Esophagus muscularis mucosa (tissue), 4 donors: ENCODE measurements at places on chromosomes 1 and 21. TPM values are rescaled to one million over a fixed set of nuclear protein-coding genes. Genes with fewer than 3 reads are reported as not detected.

The KRTAP19-2 gene
- not detected for total RNA-seq

DNA sequence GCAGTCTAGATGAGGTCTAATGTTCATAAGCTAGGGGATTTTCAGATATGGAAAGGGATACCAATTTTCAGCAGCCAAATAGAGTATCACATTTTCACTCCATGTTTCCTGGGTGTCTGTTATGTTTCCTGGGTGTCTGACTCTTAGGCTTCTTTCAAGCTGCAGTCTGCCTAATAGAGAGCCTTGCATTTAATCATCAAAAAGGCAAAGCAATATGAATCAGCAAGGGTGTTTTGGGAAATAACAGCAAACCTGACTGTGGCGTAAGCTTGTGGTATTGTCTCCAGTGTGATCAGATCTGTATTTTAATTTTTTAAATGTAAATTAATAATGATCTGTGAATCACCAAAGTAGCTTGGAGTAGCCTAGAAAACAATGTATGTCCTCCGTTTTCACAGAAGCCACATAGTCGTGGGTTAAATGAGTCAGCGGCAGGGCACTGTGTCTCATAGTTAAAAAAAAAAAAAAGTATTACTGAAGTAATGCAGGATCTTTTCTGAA lies 10.4 kb downstream of the LGALS8 start:
- no peaks in the 10 kb centered on the region for H3K27me3 ChIP-seq
- no peak overlapping the region for H3K4me3 ChIP-seq
- no peaks in the 10 kb centered on the region for H3K36me3 ChIP-seq
- no peak for DNase-seq
- H3K4me1 ChIP-seq: peaks cover 10% of the 10 kb centered on the region

GRCh38 chr21:19785941-19786340 lies 1212.3 kb upstream of the NCAM2 start:
- no peak overlapping the region for H3K4me3 ChIP-seq
- no peak overlapping the region for H3K27ac ChIP-seq
- H3K27me3 ChIP-seq: no peaks in the 10 kb centered on the region
- no peak for DNase-seq

DNA sequence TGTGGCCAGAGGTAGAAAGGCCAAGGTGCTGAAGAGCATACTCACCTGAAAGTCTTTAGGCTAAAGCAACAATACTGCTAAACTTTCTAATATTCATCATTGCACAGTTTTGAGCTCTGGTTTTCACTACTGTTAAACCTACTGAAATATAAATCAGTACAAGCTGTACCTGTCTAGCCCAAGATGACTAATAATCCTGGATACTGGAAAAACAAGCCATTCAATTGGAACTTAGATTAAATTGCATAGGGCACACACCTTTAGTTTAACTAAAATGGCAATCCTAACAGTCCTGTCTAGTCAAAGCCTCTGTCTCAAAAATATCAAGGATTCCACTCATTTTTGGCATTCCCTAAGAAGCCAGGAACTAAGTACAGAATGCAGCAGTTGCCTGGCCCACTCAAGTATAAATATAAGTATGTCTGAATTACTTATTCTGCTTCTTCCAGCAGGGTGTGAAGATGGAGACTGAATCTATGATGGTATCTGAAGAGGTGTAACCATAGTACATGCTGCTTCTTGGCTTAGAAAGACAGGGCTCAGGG lies 3.1 kb downstream of the CHML start:
- DNase-seq: no peak
- H3K36me3 ChIP-seq: no peaks in the 10 kb centered on the region
- H3K4me3 ChIP-seq: no peak overlapping the region
- H3K27me3 ChIP-seq: no peaks in the 10 kb centered on the region
- no peak overlapping the region for H3K27ac ChIP-seq
- peaks cover 37% of the 10 kb centered on the region for H3K4me1 ChIP-seq

- H3K36me3 ChIP-seq: no peaks in the 10 kb centered on the region
- H3K4me1 ChIP-seq: no peaks in the 10 kb centered on the region
- DNase-seq: no peak
- no peak overlapping the region for H3K4me3 ChIP-seq
- no peaks in the 10 kb centered on the region for H3K27me3 ChIP-seq
Observed at GRCh38 chr1:210049616-210050015, 111.6 kb downstream of the SYT14 start.

GRCh38 chr1:218983433-218983832 lies 190.2 kb upstream of the LYPLAL1 start:
- H3K27me3 ChIP-seq: no peaks in the 10 kb centered on the region
- H3K36me3 ChIP-seq: no peaks in the 10 kb centered on the region
- no peak overlapping the region for H3K27ac ChIP-seq
- H3K4me1 ChIP-seq: no peaks in the 10 kb centered on the region
- no peak for DNase-seq

GRCh38 chr1:37945743-37946702 lies 830 bp downstream of the INPP5B start:
- H3K4me1 ChIP-seq: peaks cover 23% of the 10 kb centered on the region
- H3K4me3 ChIP-seq: peak overlapping the region; percentile 72
- no peaks in the 10 kb centered on the region for H3K27me3 ChIP-seq
- H3K36me3 ChIP-seq: peaks cover 36% of the 10 kb centered on the region
- H3K27ac ChIP-seq: peak overlapping the region; percentile 87
- DNase-seq: no peak

DNA sequence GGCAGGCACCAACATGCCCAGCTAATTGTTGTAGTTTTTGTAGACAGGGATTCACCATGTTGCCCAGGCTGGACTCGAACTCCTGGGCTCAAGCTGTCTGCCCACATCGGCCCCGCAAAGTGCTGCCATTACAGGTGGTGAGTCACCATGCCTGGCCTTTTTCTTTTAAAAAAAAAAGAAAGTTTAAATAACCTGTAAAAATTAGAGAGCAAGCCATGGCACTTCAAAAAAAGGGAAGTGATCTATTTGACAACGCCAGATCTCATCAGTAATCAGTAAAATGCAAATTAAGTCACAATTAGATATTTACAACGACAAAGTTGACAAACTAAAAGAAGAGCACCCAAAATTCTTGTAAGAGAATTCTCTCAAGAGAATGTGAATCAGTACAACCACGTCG lies 2.9 kb upstream of the RBBP5 start:
- H3K4me1 ChIP-seq: peaks cover 24% of the 10 kb centered on the region
- no peak overlapping the region for H3K27ac ChIP-seq
- DNase-seq: no peak
- H3K4me3 ChIP-seq: no peak overlapping the region
- H3K36me3 ChIP-seq: no peaks in the 10 kb centered on the region
- no peaks in the 10 kb centered on the region for H3K27me3 ChIP-seq

GRCh38 chr1:25030674-25031589 lies 100.9 kb upstream of the RUNX3 start:
- H3K36me3 ChIP-seq: no peaks in the 10 kb centered on the region
- no peak overlapping the region for H3K27ac ChIP-seq
- H3K27me3 ChIP-seq: no peaks in the 10 kb centered on the region
- peaks cover 11% of the 10 kb centered on the region for H3K4me1 ChIP-seq
- no peak overlapping the region for H3K4me3 ChIP-seq
- DNase-seq: no peak

The SLC16A4 gene
- 5.8 TPM for total RNA-seq

DNA sequence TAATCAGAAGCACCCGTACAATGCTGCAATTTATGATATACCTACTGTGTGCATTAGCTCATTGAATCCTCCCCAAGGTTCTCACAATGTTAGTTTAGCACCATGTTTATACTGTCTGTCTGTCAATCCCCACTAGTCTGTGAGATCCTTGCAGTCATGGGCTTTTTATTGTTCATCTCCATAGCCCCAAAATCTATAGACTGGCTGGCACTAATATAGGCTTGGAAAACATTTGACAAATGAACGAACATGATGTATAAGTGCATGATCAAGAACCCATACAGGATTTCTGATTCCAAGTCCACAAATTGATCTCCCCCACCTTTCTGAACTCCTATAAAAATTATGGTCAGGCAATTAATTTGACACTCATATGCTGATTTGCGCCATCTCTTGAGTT lies 290.0 kb downstream of the OMA1 start:
- DNase-seq: no peak
- H3K36me3 ChIP-seq: no peaks in the 10 kb centered on the region
- no peak overlapping the region for H3K27ac ChIP-seq
- no peaks in the 10 kb centered on the region for H3K4me1 ChIP-seq
- no peak overlapping the region for H3K4me3 ChIP-seq

GRCh38 chr1:94721240-94721639 lies 98.9 kb upstream of the SLC44A3 start:
- no peak for DNase-seq
- no peak overlapping the region for H3K4me3 ChIP-seq
- no peaks in the 10 kb centered on the region for H3K4me1 ChIP-seq
- H3K27ac ChIP-seq: no peak overlapping the region
- H3K27me3 ChIP-seq: no peaks in the 10 kb centered on the region

GRCh38 chr1:226964611-226965486 lies 24.8 kb downstream of the COQ8A start:
- H3K4me3 ChIP-seq: no peak overlapping the region
- H3K4me1 ChIP-seq: peaks cover 47% of the 10 kb centered on the region
- no peaks in the 10 kb centered on the region for H3K27me3 ChIP-seq
- H3K36me3 ChIP-seq: peaks cover 7% of the 10 kb centered on the region

- H3K27me3 ChIP-seq: no peaks in the 10 kb centered on the region
- peak; percentile 45 for DNase-seq
- peak overlapping the region; percentile 33 for H3K27ac ChIP-seq
- H3K36me3 ChIP-seq: no peaks in the 10 kb centered on the region
Observed at GRCh38 chr1:236689713-236690569, 3.6 kb downstream of the ACTN2 start.

The NEGR1 gene
- total RNA-seq: 58.8 TPM

DNA sequence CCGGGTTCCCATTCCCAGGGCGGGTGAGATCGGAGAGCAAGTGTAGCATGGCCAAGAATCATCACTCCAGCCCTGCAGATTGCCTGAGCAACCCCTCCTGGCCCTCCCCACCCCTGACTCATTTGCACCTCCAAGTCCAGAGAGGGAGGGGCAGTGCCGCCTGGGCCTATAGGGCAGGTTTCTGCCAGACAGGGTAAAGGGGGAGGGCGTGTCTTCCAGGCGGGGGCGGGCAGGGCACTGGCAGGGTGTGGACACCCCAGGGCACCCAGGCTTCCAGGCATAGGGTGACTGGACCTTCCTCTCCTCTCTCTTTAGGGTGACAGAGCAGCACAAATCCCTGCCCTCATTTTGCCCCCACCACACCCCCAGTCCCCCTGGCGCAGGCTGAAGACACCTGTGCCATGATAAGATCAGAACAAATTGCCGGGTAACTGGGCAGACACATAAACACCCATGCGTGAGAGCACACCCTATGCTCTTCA lies 3.2 kb upstream of the CRYBG2 start:
- H3K36me3 ChIP-seq: no peaks in the 10 kb centered on the region
- H3K27me3 ChIP-seq: peaks cover 27% of the 10 kb centered on the region
- H3K4me3 ChIP-seq: no peak overlapping the region
- H3K4me1 ChIP-seq: peaks cover 15% of the 10 kb centered on the region
- no peak for DNase-seq
- H3K27ac ChIP-seq: no peak overlapping the region

- H3K36me3 ChIP-seq: no peaks in the 10 kb centered on the region
- H3K4me1 ChIP-seq: no peaks in the 10 kb centered on the region
- no peak overlapping the region for H3K4me3 ChIP-seq
- H3K27ac ChIP-seq: no peak overlapping the region
- DNase-seq: no peak
Observed at GRCh38 chr1:186481303-186481888, 20.5 kb upstream of the PDC start.

The EPS8L3 gene
- total RNA-seq: not detected

The SORT1 gene
- 133 TPM for total RNA-seq

- H3K4me1 ChIP-seq: no peaks in the 10 kb centered on the region
- DNase-seq: no peak
- H3K27ac ChIP-seq: no peak overlapping the region
- no peak overlapping the region for H3K4me3 ChIP-seq
Observed at GRCh38 chr1:85504417-85504816, 39.5 kb upstream of the DDAH1 start.

The INAVA gene
- total RNA-seq: not detected

- H3K4me1 ChIP-seq: peaks cover 32% of the 10 kb centered on the region
- peak overlapping the region; percentile 6 for H3K27ac ChIP-seq
- H3K36me3 ChIP-seq: no peaks in the 10 kb centered on the region
- no peak overlapping the region for H3K4me3 ChIP-seq
- no peaks in the 10 kb centered on the region for H3K27me3 ChIP-seq
Observed at GRCh38 chr1:94063379-94063778, 57.6 kb downstream of the ABCA4 start.

DNA sequence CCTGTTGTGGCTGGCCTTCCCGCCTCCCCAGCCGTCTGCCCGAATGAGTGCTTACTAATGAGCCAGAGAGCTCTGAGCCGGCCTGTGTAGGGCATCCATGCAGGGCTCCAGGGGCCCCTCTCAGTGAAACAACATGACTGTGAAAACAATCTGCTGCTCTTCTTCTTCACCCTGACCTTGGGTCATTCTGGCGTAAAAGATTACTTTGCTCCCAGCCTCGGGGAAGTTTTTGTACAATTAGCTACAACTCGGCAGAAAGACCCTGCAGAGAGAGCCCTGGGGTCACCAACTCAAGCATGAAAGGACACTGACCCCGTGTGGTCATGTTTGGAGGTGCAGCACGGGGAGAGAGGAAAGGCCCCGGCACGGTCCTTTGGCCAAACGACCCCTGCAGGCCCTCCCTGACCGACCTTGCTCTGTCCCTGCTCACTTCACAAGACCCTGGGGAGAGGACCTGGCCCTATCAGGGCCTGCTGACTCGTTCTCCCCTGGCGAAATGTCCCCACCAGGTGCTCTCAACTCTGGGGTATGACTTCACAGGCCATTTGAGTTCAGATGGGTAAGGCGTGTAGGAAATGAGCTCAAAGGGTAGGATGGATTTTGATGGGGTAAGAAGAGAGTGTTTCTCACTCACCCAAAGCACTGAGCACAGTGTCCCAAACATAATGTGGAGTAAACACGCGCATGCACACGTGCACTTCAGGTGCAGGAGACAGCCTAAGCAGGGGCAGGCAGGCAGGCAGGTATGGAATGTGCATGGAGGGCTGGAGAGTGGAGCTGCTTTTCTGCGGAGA lies 22.9 kb upstream of the FAM20B start:
- peaks cover 10% of the 10 kb centered on the region for H3K4me1 ChIP-seq
- H3K27me3 ChIP-seq: no peaks in the 10 kb centered on the region
- peak; percentile 94 for DNase-seq
- H3K27ac ChIP-seq: no peak overlapping the region
- no peaks in the 10 kb centered on the region for H3K36me3 ChIP-seq

DNA sequence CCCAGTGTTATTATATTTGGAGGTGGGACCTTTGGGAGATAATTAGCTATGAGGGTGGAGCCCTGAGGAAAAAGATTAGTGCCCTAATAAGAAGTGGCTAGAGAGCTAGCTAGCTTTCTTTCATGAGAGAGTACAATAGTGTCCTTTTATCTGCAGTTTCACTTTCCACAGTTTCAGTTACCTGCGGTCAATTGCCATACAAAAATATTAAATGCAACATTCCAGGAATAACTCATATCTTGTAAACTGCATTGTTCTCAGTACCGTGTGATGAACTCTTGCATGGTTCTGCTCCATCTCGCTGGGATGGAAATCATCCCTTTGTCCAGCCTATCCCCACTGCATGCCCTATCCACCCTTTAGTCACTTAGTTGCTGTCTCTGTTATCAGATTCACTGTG lies 201.6 kb downstream of the RWDD3 start:
- no peak for DNase-seq
- no peak overlapping the region for H3K4me3 ChIP-seq
- H3K27me3 ChIP-seq: no peaks in the 10 kb centered on the region
- no peaks in the 10 kb centered on the region for H3K4me1 ChIP-seq
- H3K27ac ChIP-seq: no peak overlapping the region

- H3K4me3 ChIP-seq: no peak overlapping the region
- H3K27me3 ChIP-seq: no peaks in the 10 kb centered on the region
- H3K4me1 ChIP-seq: peaks cover 11% of the 10 kb centered on the region
- H3K36me3 ChIP-seq: no peaks in the 10 kb centered on the region
- no peak overlapping the region for H3K27ac ChIP-seq
Observed at GRCh38 chr1:148362626-148363438, 120.3 kb downstream of the PPIAL4G start.
